Stimulated activated naive CD4-positive, alpha-beta T cell treated with Interleukin-2 at 50 U/mL for 16 hours (primary cell): ENCODE measurements at places on chromosomes 3 and 15.

GRCh38 chr3:185176750-185177359 is 24.0 kb upstream of the C3orf70 start:
- DNase-seq = no peak

DNA sequence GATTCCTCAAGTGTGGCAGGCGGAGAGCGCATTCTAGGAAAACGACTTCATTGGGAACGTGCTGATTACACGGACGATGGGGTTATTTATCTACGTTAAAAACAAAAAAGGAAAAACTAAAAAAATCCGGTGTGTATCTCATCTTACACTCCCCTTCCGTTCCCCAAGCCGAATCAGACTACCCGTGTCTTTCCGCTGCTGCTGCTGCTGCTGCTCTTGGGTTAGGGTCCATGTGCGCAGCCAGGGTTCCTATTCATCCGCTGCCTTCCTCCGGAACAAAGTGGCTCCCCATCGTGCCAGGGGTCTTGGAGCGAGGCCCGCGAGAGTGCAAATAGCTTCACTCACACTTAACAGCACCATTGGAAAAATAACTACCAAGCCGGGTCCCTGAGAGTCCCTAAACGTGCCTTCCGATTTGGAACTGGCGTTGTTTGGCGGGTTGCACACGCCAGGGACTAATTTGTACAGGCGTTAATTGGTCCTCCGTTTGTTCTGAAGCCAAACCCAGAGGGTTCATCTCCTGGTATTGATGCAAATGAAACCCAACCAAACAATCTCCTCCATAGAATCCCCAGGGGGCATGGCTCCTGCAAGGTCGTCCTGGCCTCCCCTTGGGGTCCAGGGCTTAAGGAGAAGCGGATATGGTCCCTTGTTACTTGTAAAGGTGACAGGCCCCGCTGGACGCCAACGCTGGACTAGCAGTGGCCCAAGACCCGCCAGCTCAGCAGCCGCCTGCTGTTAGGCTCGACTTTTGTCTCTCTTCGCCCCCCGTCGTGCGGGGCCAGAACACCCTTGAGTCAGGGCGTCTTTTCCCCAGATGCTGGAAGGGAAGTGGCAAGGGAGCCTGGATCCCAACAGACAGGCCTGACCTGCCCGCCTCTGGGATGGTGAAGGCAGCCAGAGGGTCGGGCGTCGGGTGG is 11.0 kb upstream of the ONECUT1 start:
- DNase-seq = no peak

DNA sequence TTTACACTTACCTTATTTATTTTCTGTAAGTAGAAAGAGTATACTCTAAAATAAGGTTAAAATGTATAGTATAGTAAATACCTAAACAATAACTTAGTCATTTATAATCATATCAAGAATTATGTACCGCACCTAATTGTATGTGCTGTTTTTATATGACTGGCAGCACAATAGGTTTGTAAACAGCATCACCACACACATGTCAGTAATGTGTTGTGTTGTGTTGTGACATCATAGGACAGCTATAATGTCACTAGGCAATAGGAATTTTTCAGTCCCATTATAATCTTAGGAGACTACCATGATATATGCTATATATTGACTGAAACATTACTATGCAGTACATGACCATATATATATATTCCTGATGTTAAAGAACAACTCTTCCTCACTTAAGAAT is 99.9 kb upstream of the CNTN4 start:
- no peak for DNase-seq

DNA sequence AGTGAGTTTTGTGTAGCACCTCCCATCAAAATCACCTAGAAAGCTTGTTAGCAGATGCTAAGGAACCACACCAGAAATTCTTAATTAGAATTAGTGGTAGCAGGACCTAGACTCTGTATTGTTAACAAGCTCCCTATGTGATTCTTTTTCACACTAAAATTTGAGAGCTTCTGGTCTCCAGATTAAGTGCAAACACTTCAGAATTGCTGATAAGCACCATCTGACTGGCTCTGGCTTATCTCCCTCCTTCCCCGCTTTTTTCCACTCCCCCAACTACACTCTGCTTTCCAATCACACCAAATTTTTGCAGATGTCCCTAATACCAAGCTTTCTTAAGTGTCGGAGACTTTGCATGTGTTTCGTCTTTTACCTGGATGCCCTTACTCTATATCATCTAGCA is 410.1 kb upstream of the DPH6 start:
- DNase-seq = no peak

GRCh38 chr3:125143538-125143937 is 69.0 kb downstream of the SLC12A8 start:
- no peak for DNase-seq

GRCh38 chr3:48285675-48286074 is 44.8 kb downstream of the ZNF589 start:
- DNase-seq = no peak

- DNase-seq = peak; percentile 27
Measured at GRCh38 chr15:66251790-66252684, 1.5 kb downstream of the MEGF11 start.

DNA sequence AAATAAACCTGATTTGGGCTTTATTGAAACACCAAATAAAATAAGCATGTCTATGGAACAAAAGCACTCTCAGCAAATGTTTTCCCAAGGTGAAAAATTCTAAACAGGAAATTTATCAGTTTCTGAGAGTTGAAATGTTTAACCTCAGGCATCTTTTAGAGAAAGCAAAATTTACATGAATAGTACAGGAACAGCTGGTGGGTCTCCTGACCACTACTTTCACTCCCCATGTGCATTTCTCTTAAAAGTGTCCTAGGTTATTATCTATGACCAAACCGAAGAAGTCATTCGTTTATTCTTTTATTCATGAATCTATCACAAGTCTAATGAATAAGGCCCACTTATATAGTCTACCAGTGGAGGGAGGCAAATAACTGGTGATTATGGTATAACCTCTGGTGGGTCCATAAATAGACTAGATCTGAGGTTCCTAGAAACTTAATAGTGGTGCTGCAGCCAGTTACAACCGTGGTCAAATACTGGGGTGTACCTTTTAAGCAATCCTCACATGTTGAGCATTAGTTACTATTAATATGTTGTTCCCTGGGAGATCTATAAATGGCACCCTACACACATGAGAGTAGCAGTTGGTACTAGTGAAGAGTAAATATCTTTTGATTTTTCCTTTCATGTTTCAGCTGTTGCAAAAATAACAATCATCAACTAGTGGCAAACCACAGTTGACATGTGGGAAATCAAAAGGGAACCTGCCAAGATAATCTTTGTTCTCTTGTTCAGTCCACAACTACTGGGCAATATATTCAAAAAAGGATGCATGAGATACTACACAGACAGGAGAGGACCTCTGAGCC is 169.3 kb upstream of the STAC start:
- no peak for DNase-seq

GRCh38 chr3:72177075-72178050 is 392.4 kb upstream of the PROK2 start:
- no peak for DNase-seq

DNA sequence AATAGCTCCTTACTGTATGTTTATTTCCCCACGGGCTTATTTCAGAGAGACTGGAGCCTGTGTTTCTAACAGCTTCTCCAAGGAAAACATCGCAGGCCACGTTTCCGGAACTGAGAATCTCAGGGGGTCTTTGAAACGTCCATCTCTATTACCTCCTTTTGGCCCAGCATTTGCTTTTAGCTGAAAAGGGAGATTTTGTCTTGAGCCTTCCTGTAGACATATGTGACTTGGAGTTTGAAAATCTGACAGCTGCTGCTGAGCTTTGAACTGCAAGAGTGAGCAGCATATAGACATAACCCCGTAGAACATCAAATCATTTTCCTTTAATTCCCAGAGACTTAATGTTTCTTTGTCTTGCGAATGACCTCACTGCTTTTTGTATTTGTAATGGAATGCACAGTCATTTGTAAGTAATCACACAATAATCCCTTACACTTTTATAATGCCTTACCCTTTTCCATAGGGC is 54.6 kb downstream of the LPP start:
- DNase-seq = no peak

GRCh38 chr3:175118382-175118941 is 259.3 kb downstream of the NAALADL2 start:
- DNase-seq = no peak
